CD4-positive, alpha-beta T cell treated with Interleukin-21 for 1 hour (primary cell): ENCODE measurements at places on chromosomes 2 and 18.
A peak's percentile ranks its signal among the peaks of the same experiment; 100 is the strongest.

DNA sequence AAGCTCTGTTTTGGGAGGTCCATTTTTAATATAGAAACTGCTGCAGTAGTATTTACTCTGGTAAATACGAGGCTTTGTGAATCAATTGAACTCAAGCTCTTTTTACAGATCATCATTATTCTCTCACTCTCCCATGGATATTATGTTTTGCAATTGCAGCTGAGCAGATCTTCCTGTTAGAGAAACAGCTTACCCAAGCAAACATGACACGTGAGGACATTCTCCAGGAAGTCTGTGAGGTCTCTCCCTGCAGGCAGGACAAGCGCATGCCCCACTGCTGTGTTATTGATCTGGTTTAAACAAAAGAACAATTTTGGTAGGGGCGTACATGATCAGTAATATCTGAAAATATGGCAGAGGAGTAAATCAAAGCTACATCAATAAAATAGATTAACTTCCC lies 72.1 kb downstream of the COL6A3 start:
- no peak for DNase-seq

DNA sequence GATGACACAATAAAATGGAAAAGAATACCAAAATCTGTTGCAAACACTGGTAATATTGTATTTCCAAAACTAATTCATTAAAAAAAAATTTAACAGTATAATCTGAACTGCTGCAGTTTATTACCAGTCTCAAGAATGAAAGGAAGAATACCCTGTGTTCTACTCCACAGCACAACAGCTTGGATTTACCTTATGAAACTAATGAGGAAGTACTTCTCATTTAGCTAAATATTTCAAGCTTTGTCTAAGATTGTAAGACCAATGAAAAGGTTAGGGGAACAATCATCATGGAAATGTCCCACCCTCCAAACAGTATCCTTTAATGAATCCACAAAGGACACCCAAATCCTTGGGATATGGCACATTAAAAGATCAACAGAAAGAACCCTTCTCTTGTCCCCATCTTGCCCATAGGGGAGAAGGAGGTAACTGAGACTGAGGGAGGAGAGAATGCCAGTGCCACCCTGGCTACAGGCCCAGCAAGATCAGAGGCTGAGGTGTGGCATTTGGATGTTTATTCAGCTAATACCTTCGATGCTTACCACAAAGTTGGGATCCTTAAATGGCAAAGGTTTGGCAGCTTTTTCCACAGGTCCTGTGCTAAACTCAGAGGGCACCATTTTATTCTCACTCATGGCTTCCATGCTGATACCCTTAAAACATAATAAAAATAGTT lies 17.7 kb downstream of the INO80C start:
- no peak for DNase-seq

DNA sequence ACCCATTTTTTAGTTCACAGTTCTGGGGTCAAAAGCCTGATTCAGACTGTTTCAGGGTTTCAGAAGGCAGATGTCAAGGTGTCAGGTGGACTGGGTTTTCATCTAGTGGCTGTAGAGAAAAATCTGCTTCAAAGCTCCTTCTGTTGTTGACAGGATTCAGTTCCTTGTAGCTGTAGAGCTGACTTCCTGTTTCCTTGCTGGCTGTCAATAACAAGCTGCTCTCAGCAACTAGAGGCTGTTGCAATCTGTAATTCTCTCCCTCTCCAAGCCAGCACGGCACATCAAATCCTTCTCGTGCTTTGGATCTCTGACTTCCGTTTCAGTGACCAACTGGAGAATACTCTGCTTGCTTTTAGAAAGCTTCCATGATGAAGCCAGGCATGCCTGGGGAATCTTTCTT lies 179.4 kb downstream of the DOK6 start:
- peak; percentile 10 for DNase-seq

DNA sequence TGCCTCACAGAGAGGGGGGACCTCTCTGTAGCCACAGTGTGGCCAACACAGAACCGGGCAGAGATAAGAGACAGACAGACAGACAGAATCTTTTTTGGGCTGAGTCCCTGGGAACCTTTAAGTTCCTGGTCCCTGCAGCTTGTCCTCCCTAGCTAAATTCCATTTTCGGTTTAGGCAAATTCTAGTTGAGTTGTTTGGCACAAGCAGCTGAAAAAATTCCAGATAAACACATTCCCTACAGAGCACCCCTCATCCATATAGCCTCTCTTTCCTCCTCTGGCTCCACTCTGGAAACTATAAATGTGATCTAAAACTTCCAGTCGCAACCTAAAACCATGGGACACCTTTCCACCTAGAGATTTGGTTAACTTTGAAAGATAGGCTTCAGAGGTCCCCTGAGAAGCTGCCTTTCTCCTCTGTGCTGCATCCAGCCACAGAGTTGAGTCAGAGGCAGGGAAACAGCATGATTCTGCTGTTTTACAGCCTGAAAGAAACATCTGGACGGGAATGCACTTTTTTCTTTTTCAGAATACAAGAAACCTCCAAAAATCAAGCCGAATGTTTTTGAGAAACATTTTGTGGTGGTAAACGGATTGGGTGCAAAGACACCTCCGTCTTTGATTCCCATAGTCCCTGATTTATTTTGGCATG lies 30.9 kb downstream of the SLC4A3 start:
- no peak for DNase-seq

GRCh38 chr2:31919499-31919898 lies 91.3 kb downstream of the MEMO1 start:
- no peak for DNase-seq

DNA sequence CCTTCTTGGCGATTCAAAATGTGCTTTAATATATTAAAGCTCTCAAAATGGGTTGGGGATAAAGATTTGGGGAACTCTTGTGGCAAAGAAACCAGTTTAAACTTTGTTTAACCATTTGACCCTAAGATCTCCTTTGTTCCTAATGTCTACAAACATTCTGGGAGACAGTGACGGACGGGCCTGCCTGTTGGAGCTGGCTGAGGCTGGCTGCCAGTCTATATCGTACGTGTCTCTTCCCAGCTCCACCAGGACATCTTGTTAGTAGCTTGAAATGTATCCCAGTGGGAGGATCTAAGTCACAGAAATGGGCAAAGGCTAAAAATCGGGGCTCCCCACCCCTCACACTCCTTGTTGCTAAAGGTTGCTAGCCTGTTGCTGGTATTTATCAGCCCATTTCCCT lies 30.7 kb downstream of the ZNF532 start:
- no peak for DNase-seq

DNA sequence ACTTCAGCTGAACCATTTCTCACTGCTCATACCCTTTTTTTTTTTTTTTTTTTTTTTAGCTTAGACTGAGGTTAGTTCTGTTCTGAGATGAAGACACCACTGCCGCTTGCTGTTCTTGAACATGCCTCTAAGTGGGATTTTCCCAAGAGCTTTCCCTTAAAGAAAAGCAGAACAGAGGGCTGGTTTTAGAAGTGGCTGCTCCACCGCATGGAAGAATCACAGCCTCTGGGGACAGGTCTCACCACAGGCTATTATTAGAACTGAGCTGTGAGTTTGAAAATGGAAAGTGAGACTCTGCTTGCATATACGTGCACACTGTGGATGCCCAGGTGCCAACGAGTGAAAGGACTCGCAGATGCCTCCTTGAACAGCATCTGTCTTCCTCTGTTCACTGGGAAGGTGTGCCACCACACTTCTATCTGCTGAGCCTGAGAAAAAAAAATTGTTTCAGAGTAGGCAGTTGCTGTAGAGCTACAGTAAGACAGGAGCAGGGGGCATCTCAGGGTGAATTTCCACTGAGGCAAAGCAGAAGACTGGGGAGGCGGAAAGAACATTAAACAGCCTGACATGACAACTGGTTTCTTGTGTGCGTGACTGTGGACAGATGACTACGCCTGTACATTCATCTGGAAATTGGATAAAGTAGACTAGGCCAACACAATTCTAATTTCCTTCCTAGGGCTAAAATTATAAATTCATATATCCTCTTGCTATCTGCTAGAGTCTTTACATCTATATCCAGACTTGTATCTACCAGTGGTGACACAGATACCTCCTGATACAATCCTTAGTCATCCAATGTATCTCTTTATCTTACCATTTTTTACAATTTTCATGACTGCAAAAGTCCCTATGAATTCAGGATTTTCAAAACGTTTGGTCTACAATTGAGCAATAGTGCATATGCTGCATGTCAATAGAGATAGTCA lies 1045.7 kb upstream of the CELF4 start:
- DNase-seq: no peak

DNA sequence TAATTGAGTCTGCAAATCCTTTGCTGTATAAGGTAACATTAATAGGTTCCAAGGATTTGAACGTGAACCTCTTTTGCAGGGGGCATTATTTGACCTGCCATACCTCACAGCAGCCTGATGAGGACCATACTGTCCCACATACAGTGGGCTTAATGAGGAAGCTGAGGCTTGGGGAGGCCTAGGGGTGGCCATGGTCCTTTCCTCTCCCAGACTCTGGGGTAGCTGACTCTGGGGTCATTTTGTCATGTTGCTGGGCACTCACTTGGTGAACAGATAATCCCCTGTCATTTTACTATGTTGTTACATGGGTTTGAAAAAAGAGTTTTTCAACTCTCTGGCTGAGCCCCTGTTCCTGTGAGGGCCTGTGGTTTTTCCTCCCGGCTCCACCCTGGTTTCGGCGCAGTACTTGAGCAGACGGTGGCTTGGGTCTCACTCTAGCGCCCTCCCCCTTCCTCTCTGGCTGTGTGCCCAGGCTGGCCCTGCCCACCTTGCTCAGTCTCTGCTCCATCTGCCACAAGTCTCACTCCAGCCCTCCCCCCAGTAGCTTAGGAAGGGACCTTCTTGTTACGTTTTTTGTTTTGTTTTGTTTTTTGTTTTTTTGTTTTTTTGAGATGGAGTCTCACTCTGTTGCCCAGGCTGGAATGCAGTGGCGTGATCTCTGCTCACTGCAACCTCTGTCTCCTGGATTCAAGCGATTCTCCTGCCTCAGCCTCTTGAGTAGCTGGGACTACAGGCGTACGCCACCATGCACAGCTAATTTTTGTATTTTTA lies 21.0 kb downstream of the INPP4A start:
- DNase-seq: peak; percentile 86

GRCh38 chr2:202883987-202884675 lies 12.6 kb upstream of the ICA1L start:
- DNase-seq: no peak

DNA sequence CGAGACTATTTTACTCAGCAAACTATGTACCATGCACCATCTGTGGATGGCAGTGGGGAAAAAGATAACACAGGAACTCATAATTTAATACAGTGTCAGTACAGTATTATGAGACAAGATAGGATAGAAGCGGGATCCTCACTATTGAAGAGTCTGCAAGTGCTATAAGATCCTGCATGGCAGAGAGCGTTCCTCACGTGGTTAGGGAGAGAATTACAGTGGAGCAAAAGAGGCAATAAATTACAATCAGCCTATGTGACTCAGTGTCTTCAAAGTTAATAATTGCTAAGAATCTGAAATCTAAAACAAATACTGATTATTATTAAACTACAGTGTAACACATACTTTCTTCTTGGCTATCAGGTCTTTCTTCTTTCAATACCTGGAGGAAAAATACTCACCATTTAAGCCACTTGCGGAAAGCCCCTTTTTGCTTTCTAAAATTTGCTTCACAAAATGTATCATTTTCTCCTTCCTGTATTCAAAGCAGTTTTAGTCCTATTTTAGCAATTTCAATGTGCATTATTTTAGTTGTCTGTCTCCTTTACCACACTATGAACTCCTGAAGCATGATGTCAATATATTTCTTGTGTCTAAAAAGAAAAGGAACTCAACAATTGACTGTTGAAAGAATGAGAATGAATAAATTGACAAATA lies 342.9 kb downstream of the SPAG16 start:
- DNase-seq: no peak

DNA sequence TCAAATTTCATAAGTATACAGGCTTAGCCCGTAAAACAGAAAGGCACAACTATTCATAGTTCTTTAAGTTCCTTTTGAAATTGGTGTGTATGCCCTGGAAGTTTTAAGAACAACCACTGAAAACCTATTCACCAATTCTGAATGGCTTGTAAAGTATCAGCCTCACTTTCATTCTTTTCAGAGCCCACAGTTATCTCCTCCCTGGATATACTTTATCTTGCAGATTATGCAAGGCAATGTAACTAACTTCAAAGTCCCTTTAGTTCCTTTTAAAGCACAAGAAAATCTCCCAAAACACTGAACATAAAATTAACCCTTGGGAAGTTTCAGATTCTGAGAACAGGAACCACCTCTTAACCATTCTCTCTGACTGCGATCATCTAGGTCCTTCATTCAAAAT lies 1.1 kb downstream of the STRN start:
- DNase-seq: no peak

DNA sequence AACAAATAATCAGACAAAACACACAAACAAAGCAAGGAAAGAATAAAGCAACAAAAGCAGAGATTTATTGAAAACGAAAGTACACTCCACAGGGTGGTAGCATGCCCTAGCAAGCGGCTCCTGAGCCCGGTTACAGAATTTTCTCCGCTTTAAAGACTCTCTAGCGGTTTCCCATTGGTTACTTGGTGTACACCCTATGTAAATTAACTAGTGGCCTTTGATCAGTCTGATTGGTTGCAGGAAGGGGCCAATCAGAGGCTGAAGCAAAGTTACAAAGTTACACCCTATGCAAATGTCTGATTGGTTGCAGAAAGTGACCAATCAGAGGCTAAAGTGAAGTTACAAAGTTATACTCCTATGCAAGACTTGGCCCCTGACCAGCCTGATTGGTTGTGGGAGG lies 242.9 kb downstream of the LDLRAD4 start:
- no peak for DNase-seq

DNA sequence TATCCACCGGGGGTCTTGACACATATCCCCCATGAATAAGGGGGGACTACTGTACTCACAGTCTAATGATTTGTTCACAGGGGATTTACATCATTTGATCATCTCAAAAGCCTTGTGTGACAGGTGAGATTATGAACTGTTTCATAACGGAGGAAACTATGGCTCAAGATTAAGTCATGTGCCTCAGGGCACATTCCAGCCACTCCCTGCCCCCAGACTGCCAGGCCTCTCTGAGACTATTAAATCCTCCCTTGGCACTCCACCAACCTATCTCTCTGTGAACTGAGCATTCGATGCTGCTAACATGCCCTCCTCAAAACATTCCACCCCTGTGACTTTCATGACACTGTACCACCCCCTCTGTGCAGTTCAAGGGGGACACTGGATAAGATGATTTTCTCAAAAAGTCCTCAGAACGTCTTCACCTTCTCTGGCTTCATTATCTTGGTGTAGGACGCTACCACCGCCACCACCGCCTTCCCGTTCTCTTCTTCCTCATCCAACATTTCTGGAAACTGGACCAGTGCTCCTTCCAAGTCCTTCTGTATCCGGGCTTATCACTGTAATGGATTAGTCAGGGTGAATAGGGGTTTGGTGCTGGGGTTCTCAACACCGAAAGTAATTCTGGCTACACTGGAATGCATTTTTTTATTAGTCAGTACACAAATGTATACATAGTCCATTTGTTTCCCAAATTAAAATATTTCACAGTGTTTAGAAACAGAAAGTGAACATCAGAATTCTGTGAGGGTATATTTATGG lies 169.6 kb downstream of the KCNS3 start:
- no peak for DNase-seq

DNA sequence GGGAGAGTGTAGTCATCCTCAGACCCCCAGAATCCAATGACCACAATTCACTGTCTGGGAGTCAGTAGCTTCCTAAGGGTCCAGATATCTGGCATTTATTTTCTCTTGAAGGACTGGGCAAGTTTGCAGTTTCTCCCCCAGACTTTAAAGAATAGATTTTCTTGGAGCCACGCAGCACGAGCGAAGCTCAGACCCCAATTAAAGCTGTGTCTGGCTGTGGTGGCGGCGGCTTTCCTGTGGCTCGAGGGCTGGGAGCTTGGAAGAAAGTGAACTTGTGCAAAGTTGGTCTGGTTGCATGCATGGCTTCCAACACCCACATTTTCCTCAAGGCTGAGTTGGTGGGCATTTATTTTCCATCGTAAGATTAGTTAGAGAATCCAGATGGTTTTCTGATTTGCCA lies 105.0 kb downstream of the ACKR3 start:
- DNase-seq: no peak
